Breast epithelium (tissue), 4 donors: ENCODE measurements at places on chromosomes 2 and 18.

GRCh38 chr2:192197357-192197756 is 2.6 kb upstream of the TMEFF2 start:
- no peak for DNase-seq

DNA sequence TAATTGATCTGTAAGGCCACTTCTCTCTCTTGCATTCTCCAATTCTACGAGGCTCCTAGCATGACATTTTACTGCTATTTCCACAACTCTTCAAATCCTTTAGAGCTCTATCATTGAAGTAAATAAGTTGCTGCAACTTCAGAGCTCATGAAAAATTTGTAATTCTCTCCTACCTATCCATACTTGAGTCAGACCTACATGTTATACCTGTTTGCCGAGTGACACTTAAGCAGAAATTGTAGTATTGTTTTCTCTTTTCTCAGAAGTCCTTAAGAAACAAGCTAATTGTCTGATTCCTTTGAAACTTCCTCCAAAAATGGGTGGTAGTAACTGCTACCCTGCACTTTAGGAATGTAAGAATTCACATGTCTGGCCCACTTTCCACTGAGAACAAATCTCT is 26.1 kb downstream of the GALM start:
- DNase-seq = no peak

DNA sequence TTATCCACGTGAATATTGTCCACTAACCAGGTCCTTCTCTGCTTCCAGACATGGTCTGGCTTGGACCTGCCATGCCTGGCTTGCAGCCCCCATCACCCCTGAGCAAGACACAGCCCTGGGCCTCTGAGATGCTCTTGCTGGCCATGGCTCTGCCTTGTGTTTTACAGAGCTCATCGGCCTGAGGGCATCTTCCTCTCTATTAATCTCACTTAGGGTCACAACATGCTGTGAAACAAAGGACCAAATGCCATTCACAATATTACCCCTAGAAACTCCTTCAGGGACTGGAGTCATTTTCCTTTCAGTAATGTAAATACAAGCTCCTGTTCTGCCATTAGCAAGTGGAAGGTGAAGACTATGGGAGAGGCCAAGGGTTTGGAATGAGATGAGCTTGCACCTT is 6.8 kb upstream of the TPO start:
- no peak for DNase-seq

- no peak for DNase-seq
These were observed 265.7 kb downstream of the TWIST2 start for GRCh38 chr2:239113615-239114014.
